Lung microvascular endothelial cell (primary cell): ENCODE measurements at places on chromosomes 5 and 9. TPM values are rescaled to one million over a fixed set of nuclear protein-coding genes. Genes with fewer than 3 reads are reported as not detected.

GRCh38 chr5:68554571-68555279 lies 339.2 kb downstream of the PIK3R1 start:
- DNase-seq: no peak

- DNase-seq: no peak
Observed at GRCh38 chr9:33065157-33066076, 11.1 kb downstream of the SMU1 start.

The GPX8 gene
- 2.0 and 22.2 TPM in 2 replicates for total RNA-seq

DNA sequence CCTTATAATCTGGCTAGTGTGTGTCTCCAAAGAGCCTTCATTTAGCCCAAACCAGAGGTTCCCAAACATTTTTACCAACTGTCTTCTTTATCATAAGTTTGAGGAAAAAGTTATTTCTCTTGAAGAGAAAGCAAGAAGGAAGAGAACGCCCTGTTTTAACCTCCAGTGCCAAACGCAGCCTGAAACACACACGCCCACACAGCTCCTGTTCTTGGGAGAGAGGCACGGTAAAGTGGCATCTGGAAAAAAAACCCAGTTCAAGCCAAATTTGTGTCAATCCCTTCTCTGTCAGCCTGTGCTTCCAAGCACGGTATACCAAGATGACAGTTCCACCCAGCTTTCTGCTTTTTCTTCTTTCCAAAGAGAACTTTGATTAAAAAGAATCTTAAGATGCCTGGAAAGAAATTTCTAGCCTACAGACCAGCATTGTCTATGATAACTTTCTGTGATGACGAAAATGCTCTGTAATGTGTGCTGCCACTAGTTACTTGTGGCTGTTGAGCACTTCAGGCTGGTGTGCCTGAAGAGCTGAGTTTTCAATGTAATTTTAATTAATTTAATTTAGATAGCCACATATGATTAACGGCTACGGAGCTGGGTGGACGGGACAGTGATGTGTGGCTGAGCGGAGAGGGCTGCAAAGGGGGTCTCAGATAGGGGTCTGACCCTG lies 62.3 kb downstream of the ACER2 start:
- DNase-seq: no peak

- DNase-seq: no peak
Observed at GRCh38 chr5:538801-539468, 14.7 kb upstream of the SLC9A3 start.

- peak; percentile 67 for DNase-seq
Observed at GRCh38 chr5:40682154-40683017, 2.7 kb downstream of the PTGER4 start.
